ENCODE measurements at places on chromosomes 11 and 22. TPM values are rescaled to one million over a fixed set of nuclear protein-coding genes. Genes with fewer than 3 reads are reported as not detected.

The KCNA4 gene
- polyA plus RNA-seq, result not detected

The FGF4 gene
- not detected for polyA plus RNA-seq

- DNase-seq, result no peak
These were observed 49.2 kb downstream of the STK33 start for GRCh38 chr11:8544807-8545206.

DNA sequence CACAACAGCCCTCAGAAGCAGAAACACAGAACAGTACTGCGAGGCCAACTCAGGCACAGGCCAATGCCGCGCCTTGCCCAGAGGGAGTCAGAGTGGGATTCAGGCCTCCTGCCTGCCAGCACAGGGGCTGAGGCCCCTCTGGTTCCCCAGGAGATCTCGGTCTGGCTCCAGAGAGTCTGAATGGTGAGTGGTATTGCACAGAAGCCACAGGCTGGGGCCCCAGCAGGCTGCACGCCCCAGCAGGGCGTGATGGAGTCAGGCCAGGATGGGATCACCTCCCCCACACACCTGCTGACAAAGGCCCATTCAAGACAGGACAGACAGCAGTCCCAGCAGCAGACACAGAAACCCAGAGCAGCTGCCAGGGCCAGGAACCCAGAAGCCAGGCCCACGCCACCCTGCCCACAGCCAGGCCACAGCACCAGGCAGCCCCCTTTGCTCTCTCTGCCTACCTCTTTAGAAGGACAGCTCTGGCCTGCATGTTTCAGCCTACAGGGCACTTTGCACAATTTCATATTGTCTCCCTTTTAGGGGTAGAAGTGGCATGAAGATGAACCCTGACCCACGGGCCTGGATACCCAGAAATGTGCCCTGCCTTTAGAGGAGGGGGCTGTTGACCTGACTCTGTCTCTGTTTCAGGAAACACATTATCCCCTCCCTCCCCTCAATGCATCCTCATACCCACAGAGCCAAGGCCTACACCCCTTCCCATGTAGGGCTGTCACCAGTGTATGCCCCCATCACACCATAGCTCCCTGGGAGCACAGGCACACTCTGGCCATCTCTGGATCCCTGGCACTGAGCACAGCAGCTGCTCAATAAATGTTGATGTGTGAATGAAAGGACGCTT lies 6.1 kb downstream of the FXYD6 start:
- DNase-seq, result no peak

DNA sequence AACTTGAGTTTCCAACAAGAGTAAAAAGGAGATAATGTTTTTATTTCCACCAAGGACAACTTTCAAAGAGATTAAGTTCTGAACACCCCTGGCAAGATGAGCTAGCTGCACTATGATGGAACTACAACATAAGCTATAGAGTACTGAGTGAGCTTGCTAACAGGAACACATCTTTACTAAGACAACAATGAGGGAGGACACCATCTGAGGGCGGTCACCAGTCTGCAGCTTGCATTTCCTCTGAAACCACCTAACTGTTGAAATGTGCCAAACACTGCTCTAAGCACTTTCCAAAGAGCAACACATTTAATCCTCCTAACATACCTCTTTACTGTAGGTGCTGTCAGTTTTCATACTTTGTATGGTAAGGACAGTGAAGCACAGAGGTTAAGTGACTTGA lies 68.4 kb downstream of the TCF20 start:
- DNase-seq, result no peak

- no peak for DNase-seq
These were observed 292.2 kb downstream of the INSC start for GRCh38 chr11:15406851-15407351.

- DNase-seq, result peak; percentile 51
These were observed 85.8 kb downstream of the MYO7A start for GRCh38 chr11:77213589-77214428.

- DNase-seq, result no peak
These were observed 1277.5 kb upstream of the CNTN5 start for GRCh38 chr11:97743205-97743742.

- DNase-seq, result no peak
These were observed 263.8 kb downstream of the SWAP70 start for GRCh38 chr11:9927670-9928069.

- DNase-seq, result peak; percentile 84
These were observed 90.4 kb downstream of the HIPK3 start for GRCh38 chr11:33347490-33348125.
